ENCODE measurements at places on chromosomes 7 and 10. TPM values are rescaled to one million over a fixed set of nuclear protein-coding genes. Genes with fewer than 3 reads are reported as not detected.

The RARRES2 gene
- not detected for total RNA-seq

DNA sequence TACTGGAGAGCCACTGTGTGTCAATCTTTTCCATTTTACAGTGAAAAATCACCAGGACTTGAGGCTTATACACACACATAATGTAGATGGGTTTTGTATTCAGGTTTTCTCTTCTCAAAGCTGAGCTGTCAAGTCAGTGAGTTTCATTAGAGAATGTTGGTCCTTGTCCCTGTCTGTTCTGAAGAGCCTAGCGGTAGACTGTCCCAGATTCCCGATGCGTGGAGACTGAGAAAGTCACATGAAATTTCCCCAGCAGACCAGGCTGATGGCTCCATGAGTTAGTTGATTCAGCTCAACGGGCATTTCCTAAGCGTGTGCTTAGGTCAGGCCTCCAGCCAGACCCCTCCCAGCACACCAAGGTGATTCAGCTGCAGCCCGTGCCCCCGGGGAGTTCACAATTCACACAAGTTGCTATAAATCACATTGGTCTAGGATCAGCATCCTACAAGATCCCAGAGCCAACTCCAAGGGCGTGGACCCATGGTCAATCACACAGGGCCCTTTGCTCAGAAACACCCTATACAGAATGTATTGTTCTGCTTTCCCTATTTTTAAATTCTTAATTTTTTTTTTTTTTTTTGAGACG is 17.2 kb downstream of the CHST15 start:
- no peak for DNase-seq

GRCh38 chr10:77592946-77593636 is 44.5 kb downstream of the KCNMA1 start:
- no peak for DNase-seq

The PSD gene
- total RNA-seq, result 10.9 TPM

- DNase-seq, result no peak
Observed at GRCh38 chr10:81135851-81136250, 598.1 kb downstream of the SH2D4B start.

The HOXA2 gene
- 0.42 TPM for total RNA-seq

DNA sequence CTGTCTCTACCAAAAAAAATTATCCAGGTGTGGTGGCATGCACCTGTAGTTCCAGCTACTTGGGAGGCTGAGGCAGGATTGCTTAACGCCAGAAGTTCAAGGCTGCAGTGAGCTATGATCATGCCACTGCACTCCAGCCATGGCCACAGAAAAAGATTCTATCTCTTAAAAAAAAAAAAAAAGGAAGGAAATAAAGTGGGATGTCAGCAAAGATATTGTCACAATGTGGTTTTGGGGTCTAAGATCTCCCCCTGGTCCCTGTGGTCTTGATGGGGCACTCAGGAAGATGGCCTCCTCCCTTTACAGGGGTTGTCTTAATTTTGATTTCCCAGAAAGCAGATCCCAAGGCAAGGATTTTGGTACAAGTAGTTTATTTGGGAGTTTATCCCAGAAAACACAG is 7.4 kb upstream of the KAZALD1 start:
- DNase-seq, result no peak

Measured in OCI-LY7 (cell line).